ENCODE measurements at places on chromosomes 7 and 10. TPM values are rescaled to one million over a fixed set of nuclear protein-coding genes. Genes with fewer than 3 reads are reported as not detected.

The NOC3L gene
- 16.5 TPM for total RNA-seq

The FAM237B gene
- total RNA-seq: not detected

The C10orf53 gene
- not detected for total RNA-seq

The ZNF239 gene
- 3.4 TPM for total RNA-seq

The SFRP4 gene
- total RNA-seq: 35.0 TPM

The SPAM1 gene
- not detected for total RNA-seq

The FKBP6 gene
- total RNA-seq: not detected

The BUB3 gene
- total RNA-seq: 226 TPM

The FAM20C gene
- 93.0 TPM for total RNA-seq

The AVPI1 gene
- 19.2 TPM for total RNA-seq

The FZD8 gene
- total RNA-seq: 23.1 TPM

The FAM25C gene
- not detected for total RNA-seq

The ZNF248 gene
- total RNA-seq: 6.7 TPM

The JCAD gene
- 17.1 TPM for total RNA-seq

The NYAP1 gene
- 0.13 TPM for total RNA-seq

The NEUROD6 gene
- total RNA-seq: not detected

The AKR1B1 gene
- 72.8 TPM for total RNA-seq

The AMZ1 gene
- total RNA-seq: 0.12 TPM

The MASTL gene
- total RNA-seq: 26.2 TPM

The EVX1 gene
- total RNA-seq: not detected

The NODAL gene
- not detected for total RNA-seq

The FKBP14 gene
- total RNA-seq: 31.7 TPM

The PRR15 gene
- 0.19 TPM for total RNA-seq

The SPDYE9 gene
- not detected for total RNA-seq

The PTPRZ1 gene
- not detected for total RNA-seq

The HOXA5 gene
- not detected for total RNA-seq

The GPC2 gene
- 0.99 TPM for total RNA-seq

The PHKG1 gene
- total RNA-seq: 9.4 TPM

The DKK1 gene
- 103 TPM for total RNA-seq

The H2BK1 gene
- not detected for total RNA-seq

The ZNF736 gene
- total RNA-seq: 9.5 TPM

The SHH gene
- 0.13 TPM for total RNA-seq

The DYNC1I1 gene
- 3.5 TPM for total RNA-seq

The ADAM22 gene
- total RNA-seq: 0.50 TPM

The DNAJC12 gene
- total RNA-seq: 2.5 TPM

The PON1 gene
- total RNA-seq: not detected

The SLC13A1 gene
- not detected for total RNA-seq

The AGBL3 gene
- 1.6 TPM for total RNA-seq

The ZNF485 gene
- 1.3 TPM for total RNA-seq

The HOGA1 gene
- total RNA-seq: 2.5 TPM

The KCP gene
- total RNA-seq: not detected

The HMX2 gene
- total RNA-seq: not detected

The FAM170B gene
- not detected for total RNA-seq

The CCDC3 gene
- 21.1 TPM for total RNA-seq

The ZKSCAN1 gene
- 33.3 TPM for total RNA-seq

The PLOD3 gene
- 61.0 TPM for total RNA-seq

The MINDY4 gene
- 8.1 TPM for total RNA-seq

The NXPH1 gene
- not detected for total RNA-seq

The CAMK2B gene
- 1.3 TPM for total RNA-seq

The SPDYE11 gene
- total RNA-seq: not detected

The TAC1 gene
- not detected for total RNA-seq

The SEMA3D gene
- 18.9 TPM for total RNA-seq

The SPDYE5 gene
- not detected for total RNA-seq

The MAT1A gene
- total RNA-seq: not detected
